ENCODE measurements at places on chromosomes 7 and 10.
A peak's percentile ranks its signal among the peaks of the same experiment; 100 is the strongest.

- DNase-seq = peak; percentile 63
These were observed 3.4 kb upstream of the CHST12 start for GRCh38 chr7:2399848-2400587.

DNA sequence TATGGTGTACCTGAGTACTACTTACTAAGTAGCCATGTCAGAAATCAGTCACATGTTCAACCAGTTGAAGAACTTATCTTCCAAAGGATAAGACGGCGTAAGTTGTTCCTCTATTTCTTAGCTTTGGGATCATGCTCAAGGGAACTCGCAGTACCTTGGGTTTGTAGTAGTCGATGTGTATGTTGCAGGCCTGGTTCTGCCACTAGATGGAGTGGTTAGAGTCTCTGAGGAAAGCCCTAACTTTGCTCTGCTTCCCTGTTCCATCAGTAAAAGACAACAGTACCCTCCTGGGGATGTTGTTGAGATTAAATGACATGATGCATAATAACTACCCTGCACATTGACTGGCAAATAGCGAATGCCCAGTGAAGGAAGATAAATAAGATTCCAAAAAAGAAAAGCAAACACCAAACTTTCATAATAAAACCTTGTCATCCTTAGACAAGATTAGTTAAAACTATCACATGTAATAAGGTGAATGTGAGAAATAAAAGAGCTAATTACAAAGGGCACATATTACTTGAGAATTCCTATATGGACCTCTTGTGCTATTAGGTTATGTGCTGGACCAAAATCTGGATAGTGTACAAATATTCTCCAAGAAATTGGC is 165.9 kb downstream of the ABCA13 start:
- DNase-seq = no peak

- DNase-seq = no peak
These were observed 145.2 kb downstream of the FRMD4A start for GRCh38 chr10:14185316-14186045.

DNA sequence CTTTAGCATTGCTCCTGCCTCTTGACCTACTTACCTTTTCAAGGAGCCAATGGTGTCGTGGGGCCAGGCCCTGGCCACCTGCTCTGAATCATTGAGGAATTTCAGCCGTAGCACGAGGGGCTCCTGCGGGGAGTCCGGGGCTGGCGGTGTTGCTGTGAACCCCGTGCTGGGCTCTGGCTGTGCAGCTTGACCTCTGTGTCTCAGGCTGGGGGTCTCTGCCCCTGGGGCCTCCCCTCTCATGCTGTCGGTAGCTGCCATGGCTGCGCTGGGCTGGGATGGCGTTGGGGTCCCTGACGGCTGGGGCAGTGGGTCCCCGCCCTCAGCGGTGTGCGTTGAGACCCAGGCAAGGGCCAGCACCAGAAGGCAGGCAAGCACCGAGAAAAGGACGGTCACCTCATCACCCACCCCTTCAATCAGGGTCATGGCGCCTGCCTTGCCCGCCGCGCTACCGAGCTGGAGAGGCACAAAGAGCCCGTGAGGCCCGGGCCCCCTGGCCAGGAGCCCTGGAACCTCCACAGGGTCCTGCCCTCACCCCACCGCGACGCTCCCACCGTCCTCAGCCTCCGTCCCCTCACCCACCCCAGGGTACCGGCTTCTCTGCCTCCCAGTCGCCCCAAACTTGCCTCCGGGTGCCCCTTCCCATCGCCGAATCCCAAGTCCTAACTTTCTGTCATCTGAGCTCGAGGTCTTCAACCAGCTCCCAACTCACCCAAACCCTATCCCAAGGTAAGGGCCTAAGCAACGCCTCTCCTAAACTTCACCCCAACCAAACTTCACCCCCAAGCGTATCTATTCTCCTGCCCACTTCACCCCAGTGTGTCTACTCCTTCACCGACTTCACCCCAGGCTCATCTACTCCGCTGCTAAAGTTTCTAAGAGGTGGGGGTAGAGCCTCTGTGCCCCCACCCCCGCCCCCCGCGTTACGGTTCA is 887 bp downstream of the TMUB1 start:
- DNase-seq = no peak

DNA sequence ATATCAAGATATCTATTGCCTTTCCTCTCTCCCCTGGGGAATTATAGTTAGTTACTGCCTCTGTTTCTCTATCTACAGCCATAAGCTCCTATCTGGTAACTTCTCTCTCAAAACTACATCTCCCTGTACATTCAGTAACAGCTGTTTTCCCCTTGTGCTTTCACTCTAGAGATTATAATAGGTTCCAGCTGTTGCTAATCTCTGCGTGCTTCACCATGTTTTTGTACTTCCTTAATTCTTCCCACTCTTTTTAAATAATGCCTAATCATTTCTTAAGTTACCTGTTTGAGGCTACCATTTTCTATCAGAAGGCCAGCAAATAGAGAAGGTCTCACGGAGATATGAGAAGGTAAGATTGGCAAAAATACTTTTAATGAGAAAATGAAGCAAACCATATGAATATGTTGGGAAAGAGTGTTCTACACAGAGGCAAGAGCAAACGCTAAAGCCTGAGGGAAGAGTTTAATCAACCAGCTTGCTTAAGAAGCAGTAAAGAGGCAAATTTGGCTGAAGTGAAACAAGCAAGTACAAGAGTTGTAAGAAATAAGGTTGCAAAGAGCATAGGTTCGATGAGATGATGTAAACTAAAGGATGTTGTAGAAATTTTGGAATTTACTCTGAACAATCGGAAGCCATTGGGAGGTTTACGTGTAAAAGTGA is 101.9 kb upstream of the HGF start:
- DNase-seq = no peak
